ENCODE measurements at places on chromosomes 12 and 14.

DNA sequence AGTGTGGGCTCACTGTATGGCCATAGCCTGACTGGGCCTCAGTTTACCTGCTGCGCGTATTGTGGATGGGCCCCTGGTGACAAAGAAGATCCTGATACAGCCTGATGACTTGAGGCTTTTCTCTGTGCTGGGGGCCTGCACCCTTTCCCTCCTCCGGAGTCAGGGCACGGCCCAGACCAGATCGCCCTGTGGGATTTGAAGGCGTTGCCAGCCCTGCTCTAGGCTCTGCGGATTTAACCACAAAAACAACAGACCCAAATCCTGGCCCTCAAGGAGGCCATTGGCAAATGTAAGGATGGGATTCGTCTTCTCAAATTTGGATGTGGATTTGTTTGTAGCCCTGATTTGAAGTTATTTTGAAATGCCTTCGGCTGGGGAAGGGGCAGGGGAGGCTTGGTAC is 195.8 kb downstream of the TSPAN9 start:
- no peak for DNase-seq

DNA sequence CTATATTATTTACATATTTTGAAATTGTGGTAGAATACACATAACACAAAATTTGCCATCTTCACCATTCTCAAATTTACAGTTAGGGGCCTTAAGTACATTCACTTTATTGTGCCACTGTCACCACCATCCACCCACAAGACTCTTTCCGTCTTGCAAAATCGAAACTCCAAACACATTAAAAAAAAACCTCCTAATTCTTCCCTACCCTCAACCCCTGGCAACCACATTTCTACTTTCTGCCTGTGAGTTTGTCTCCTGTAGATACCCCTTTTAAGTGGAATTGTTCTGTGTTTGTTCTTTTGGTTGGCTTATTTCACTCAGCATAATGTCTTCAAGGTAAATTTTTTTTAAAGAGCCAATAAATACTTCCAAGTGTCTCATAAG is 31.6 kb upstream of the AMIGO2 start:
- DNase-seq: no peak

DNA sequence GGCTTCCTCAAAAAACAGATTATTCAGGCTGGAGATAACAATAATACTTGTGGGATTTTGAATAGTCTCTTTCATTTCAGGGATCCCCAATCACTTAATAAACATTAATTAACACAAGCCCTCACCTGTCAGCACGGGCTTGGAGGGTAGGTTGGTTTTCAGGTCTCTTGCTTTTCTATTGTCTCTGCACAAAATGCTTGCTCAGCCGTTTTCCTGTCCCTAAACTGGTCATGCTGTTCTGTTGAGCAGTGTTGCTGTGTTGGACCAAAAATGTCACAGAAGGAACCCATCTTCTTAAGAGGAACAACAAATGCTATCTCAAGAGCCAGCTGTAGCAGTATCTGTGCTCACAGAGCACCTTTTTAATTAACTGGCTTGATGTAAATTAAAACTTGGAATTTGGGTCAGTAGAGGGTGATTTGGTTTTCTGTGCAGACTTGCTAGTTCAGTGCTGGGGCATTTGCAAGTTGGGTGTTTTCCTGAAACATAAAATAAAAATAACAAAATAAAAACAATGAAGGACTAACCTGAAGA is 231.8 kb upstream of the CRY1 start:
- no peak for DNase-seq

- no peak for DNase-seq
These were observed 73.0 kb downstream of the TMEM132D start for GRCh38 chr12:129830796-129831195.

GRCh38 chr12:65560286-65560685 is 264.0 kb upstream of the HMGA2 start:
- DNase-seq: no peak

- DNase-seq: no peak
These were observed 24.4 kb downstream of the ADCY6 start for GRCh38 chr12:48764521-48764920.

GRCh38 chr12:98515287-98516110 is at the start of gene TMPO:
Gene TMPO, plus strand, starts transcription at chr12:98515590. Its CDS starts 278 bp downstream, at chr12:98515868.
- peak; percentile 81 for DNase-seq

- DNase-seq: no peak
These were observed 400.9 kb downstream of the SNAPC1 start for GRCh38 chr14:62162998-62163589.

GRCh38 chr14:32824195-32824594 is 114.5 kb upstream of the NPAS3 start:
- no peak for DNase-seq

- no peak for DNase-seq
These were observed 2.0 kb upstream of the CCDC63 start for GRCh38 chr12:110844551-110845338.

DNA sequence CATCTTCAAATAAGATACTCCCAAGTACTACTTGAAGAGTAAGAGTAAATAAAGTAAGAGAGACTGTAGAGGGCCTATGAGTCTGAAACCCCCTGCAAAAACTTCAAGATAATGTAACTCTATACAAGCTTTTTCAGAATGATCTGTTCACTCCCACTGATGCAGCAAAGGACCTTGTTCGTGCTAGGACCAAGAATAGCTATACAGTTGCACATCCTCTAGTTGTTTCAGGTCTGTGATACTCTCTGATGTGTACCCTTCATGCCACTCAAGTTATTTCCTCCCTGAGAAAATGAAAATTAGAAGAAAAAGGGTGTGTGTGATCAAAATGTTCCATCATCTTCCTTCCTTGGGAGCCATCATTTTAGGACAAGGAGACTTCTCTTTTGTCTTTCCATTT is 204.4 kb downstream of the ALX1 start:
- no peak for DNase-seq

DNA sequence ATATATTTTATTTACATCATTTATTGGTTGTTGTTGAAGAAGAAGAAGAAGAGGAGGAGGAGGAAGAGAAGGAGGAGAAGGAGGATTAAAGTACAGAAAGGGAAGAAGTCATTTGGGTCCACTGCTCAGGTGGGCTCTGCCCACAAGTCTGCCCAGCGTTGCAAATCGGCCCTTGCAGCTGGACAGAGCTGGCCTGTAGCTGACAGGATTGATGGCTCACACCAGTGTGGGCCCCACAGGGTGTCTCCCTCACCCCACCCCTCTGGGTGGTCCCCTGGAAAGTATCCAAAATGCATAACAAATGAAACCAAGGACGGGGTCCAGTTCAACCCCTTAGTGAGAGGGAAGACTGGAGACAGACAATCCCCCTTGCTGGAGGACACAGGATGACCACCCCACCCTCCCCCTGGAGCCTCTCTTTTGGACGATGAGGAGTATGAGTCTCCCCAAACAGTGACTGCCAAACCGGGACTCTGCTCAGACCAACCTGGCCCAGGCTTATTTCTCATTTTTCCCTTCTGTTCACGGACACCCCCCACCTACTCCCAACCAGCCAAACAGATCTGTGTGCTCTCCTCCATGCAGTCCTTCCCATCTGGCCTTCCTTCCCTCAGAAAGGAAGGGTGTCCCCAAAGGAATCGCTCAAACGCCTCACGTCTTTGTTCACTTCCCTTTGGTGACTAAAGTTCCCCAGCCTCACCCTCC is 17.7 kb downstream of the DPF3 start:
- DNase-seq: no peak

GRCh38 chr12:24854908-24855307 is 94.0 kb downstream of the BCAT1 start:
- DNase-seq: no peak

- DNase-seq: no peak
These were observed 143.6 kb upstream of the OTX2 start for GRCh38 chr14:56953884-56954283.

DNA sequence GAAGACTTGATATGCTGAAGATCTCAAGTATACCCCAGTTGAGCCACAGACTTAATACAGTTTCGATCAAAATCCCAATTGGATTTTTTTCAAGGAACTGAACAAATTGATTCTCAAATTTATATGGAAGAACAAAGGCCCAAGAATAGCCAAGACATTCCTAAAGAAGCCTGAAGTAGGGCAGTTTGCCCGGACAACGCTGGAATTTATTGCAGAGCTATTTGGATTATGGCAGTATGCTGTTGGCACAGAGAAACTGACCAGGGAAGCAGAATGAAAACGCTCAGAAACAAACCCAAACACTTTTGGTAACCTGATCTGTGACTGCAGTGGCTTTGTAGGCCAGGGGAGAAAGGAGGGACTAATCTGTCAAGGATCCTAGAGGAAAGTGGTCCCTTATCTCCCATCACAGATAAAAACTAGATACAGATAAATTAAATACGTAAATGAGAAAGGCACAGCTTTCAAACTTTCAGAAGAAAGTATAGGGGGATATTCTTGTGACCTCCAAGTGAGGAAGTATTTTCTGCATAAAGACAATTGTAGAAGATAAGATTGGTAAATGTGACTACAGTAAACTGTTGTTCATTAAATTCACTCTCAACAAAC is 35.9 kb upstream of the GSC start:
- no peak for DNase-seq

- DNase-seq: no peak
These were observed 56.7 kb downstream of the C14orf132 start for GRCh38 chr14:96095581-96096476.

DNA sequence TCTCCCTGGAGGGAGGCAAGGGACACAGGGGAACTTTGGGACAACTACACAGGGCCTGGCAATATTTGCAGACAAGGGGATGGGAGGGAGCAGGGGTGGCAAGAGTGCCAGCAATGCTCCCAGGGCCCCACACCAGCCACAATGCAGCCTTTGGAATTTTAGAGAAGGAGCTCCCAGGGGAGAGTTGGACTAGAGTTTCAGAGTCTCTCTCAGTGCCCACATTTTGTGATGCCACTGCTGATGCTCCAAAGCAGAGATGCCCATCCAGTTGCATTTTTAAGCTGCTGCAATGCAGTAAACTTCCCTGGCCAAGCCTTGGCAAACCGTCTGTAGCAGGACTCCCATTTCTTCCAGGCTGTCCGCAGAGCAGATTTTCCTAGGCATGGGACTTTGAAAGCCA is 98.9 kb downstream of the ZFP36L1 start:
- DNase-seq: no peak

DNA sequence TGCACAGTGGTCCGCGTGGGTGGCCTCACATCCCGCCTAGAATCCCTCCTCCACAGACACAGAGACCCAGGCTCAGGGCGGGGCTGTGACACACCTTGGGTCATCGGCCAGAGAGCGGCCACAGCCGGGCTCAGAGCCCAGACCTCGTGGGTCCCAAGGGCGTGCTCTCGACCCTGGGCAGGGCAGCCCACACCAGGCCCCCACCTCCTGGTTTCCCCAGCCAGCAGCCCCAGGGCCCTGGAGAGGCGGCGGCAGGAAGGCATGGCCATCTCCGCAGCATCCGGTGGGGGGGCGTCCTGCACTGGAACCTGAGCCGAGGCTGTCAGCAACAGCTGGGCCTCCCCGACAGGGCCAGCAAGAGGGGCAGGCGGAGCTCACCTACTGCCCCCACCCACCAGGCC is 15.2 kb downstream of the JAG2 start:
- no peak for DNase-seq

- DNase-seq: no peak
These were observed 44.8 kb upstream of the ERGIC2 start for GRCh38 chr12:29425722-29426121.

GRCh38 chr12:92673756-92674155 is 29.0 kb upstream of the PLEKHG7 start:
- DNase-seq: no peak

- no peak for DNase-seq
These were observed 256.1 kb downstream of the NAV3 start for GRCh38 chr12:78086553-78087362.

GRCh38 chr12:121295746-121296617 is 527 bp downstream of the CAMKK2 start:
- DNase-seq: peak; percentile 43

DNA sequence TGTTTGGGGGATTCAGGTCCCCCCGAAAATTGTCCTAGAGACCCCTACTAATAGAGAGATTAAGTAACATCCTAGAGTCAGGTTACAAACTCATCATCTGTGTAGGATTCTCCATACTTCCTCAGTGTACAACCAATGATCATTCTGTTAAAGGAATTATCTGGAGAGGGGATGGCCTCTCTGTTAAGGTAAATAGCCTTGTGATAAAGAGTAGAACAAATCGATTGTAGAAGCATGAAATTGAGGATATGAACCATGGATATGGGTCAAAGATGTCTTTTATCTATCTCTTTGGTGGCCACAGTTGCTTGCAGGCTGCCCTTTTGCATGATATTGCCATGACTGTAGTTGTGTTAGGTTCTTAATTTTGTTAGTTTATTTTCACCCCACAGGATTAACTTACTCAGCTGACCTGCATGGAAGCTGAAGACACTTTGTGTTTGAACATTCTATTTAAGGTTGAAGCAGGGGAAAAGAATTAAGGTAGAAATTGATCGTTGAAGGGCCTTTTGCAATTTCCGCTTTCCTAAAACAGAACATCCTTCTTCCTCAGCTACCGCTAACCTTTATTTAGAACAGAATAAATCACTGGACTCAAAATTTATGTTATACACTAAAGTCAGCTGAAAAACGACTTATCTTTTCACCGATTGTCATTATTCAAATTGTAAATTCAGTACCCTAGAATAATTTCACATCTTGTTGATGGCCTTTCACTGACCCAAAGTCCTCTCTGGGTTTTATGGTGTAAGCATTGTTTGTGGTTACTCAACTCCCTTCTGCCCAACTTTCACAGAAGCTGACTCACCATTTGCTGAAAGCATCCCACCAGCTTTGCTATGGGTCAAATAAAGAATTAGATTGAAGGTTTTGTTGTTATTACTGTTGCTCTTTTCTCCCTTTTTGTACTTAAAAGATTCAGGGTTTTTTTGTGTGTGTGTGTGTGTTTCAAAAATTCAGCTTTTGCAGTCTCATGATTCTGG is 52.3 kb downstream of the IRAK3 start:
- no peak for DNase-seq

GRCh38 chr14:76250302-76250701 is 98.6 kb downstream of the GPATCH2L start:
- DNase-seq: no peak

GRCh38 chr12:108564724-108565123 is 2.3 kb downstream of the ISCU start:
- no peak for DNase-seq

GRCh38 chr14:103727313-103727980 is 11.8 kb downstream of the ZFYVE21 start:
- DNase-seq: no peak

GRCh38 chr12:130436741-130437501 is 99.2 kb downstream of the PIWIL1 start:
- DNase-seq: no peak

- no peak for DNase-seq
These were observed 461.4 kb upstream of the SYT1 start for GRCh38 chr12:78403136-78403535.

- no peak for DNase-seq
These were observed 38.0 kb downstream of the CHGA start for GRCh38 chr14:92960706-92961566.
